ENCODE measurements at places on chromosomes 13 and 19.

DNA sequence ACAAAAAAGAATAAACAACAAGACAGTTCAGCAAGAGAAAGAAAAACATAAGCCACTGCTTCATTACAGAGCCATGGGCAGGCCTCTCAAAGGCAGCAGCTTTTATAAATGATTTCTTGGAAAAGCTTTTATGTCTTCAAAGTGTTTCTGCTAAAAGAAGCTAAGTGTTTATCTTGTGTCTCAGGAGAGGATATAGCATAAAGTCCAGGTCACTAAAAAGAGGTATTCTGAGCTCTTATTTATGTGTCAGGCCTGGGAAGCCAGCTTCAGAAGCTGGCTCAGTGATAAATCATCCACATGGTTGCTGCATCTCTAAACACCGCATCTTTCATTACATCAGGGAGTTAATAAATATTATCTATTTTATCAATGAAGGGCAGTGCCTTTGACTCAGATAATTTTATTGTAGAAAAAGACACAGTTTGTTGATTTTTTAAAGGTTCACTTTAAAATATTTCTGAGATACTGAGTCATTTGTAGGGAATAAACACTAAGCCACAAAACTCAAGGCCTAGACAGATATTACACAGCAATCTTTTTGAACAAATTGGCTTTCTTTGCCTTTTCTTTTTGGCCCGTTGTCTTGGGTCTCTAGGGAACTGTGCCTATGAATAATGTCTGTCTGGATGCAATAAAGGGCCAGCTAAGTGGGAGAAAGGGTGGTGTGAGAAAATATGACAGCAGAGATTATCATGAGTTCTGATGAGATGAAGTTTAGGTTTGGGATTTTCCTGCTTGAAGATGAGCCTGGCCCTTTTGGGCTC lies 1086.6 kb downstream of the UQCRFS1 start:
- no peak for DNase-seq

DNA sequence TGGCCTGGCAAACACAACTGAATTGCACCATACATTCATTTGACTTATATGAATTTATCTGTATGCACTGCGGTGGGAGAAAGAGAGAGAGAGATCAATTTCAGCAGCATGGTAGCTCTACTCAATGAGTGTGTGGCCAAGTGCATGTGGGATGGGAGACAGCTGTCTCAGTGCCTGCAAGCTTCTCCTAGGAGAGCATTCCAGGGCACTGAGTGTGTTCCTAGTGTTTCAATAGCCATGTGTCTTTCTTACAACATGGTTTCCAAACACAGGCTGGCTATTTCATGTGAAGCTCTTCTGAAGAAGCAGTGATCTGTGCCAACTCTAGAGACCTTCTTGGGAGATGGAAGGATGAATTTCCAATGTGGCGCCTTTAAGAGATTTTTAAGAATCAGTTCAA lies 43.5 kb downstream of the NEK5 start:
- DNase-seq, result peak; percentile 66

GRCh38 chr13:110338441-110339101 lies 31.5 kb downstream of the COL4A2 start:
- DNase-seq, result peak; percentile 50

- no peak for DNase-seq
Measured at GRCh38 chr19:13652810-13653590, 111.3 kb upstream of the MRI1 start.

DNA sequence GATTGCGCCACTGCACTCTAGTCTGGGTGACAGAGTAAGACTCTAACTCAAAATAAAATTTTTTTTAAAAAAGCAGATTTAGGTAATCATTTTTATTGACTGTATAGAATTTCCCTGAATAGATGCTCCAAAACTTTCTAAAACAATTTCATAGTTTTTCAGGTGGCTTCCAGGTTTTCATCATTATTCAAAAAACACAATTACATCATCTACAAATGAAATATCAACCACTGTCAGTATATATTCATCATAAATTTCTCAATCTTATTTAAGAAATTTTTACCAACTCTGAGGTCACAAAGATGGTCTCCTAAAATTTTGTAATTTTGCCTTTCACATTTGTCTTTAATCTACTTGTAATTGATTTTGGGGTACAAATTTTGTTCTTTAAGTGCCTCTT lies 48.1 kb downstream of the ZC3H13 start:
- DNase-seq, result no peak

- DNase-seq, result no peak
Measured at GRCh38 chr13:64662887-64663593, 2567.1 kb downstream of the PCDH9 start.

DNA sequence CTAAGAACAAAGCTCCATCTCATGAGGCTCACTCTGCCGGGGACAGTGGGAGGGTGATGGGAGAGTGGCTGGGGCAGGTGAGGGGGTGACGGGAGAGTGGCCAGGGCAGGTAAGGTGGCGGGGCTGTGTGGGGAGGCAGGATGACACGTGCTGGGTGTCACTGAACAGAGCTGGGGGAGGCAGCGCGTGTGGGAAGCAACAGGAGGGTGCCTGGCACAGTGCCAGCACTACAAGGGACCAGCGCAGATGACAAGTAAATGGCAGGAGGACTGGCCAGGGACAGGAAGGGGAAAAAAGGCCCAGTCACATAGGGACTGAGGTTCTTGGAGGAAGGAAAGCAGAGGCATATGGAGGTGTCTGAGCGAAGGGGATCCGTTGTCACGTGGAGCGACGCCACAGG lies 129.9 kb downstream of the RNF17 start:
- DNase-seq, result no peak

GRCh38 chr19:16612636-16613035 lies 15.4 kb downstream of the MED26 start:
- no peak for DNase-seq

GRCh38 chr13:39655041-39655568 lies 357 bp upstream of the COG6 start:
- no peak for DNase-seq

GRCh38 chr19:35629332-35629633 lies 447 bp downstream of the RBM42 start:
- DNase-seq, result no peak

DNA sequence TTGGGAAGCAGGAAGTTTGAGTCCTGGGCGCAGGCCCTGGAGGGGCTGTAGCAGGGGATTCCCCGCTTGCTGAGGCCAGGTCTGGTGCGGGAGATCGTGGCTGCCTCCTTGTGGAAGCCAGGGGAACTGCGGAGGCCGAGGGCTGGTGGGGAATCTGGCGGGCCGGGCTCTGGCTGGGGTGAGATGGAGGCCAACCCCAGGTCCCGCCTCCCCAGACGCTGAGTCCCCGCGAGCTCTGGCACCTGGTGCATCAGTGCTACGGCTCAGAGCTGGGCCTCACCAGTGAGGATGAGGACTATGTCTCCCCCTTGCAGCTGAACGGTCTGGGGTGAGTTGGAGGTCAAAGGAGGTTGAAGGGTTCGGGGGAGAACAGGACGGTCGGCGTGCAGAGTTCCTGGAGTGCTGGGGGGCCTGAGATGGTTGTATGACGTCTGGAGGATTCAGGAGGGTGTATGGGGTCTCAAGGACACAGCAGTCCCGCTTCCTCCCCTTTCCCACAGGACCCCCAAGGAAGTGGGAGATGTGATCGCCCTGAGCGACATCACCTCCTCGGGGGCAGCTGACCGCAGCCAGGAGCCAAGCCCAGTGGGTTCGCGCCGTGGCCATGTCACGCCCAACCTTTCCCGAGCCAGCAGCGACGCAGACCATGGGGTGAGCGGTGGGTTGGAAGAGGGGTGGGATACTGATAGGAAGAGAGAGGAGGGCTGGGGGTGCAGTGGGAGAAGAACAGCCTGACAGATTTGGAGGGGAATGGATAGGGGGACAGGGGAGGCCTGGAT lies 13.1 kb downstream of the GRAMD1A start:
- no peak for DNase-seq

- DNase-seq, result no peak
Measured at GRCh38 chr19:6540918-6541689, 10.3 kb downstream of the TNFSF9 start.

- DNase-seq, result no peak
Measured at GRCh38 chr19:17805427-17805826, 10.5 kb downstream of the B3GNT3 start.

DNA sequence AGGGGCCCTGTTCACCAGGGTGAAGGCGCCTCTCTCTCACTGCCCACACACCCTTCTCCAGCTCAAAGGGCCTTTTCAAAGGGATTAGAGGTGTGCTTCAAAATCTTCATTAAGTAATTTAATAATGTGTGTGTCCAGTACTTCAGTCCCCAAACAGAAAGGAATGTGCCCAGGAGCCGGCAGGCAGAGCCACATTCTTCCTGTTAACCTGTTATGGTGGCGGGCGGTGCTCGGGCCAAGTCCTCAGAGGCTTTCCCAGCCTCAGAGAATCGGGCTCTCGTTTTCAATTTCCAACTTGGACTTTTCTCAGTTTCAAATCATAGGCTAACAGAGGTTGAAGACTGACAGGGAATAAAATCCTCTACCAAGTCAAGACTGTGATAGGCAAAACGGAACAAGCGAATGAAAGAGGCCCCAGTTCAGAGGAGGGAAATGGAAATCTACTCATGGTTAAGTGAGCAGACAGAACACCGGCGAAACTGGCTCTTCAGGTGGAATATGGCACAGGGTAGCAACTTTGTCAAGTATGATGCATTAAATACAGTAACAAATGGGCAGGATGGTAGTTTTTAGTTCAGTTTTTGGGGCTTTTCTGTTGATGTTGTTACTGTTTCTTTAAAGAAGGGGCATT lies 68.6 kb downstream of the FOXO1 start:
- DNase-seq, result no peak

- no peak for DNase-seq
Measured at GRCh38 chr13:76822698-76823267, 63.4 kb downstream of the KCTD12 start.

- no peak for DNase-seq
Measured at GRCh38 chr13:104962411-104962810, 1573.1 kb downstream of the EFNB2 start.

DNA sequence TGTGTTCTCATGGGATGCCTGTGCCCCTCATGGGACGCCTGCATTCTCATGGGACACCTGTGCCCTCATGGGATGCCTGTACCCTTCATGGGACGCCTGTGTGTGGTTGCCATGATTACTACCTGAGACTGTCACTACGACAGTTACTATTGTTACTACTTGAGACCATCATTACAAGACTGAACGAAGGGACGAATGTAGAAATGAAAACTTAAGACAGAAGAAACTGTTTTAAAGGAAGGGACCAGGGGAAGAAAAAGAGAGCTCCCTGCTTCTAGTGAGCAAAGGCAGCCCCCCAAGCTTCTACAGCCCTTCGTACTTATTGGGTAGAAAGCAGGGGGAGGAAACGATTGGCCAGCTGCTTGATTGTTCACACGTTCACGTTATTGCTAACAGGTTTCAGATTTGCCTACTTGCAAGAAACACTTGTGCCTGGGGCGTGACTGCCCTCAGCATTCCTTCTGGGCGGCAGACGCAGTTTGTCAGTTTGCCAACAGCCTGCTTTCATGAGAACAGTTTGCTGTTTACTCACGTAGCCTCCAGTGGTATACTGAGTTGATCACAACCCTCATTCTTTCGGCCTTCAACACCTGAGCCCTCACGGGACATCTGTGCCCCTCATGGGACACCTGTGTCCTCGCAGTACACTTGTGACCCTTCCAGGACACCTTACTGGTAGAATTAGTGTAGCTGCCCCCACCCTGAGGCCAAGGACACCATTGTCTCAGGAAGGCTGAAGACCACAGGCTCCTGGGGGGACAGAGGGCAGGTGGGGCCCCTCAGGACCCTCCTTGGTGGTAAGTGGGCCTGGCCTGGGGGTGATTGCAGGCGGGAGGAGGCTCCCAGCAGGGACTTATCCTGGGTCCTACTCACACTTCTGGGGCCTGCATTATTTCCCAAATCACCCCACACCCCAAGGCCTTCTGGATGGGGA lies 2.5 kb upstream of the S1PR4 start:
- DNase-seq, result no peak

GRCh38 chr19:47492571-47493377 lies 8.8 kb upstream of the KPTN start:
- DNase-seq, result no peak

DNA sequence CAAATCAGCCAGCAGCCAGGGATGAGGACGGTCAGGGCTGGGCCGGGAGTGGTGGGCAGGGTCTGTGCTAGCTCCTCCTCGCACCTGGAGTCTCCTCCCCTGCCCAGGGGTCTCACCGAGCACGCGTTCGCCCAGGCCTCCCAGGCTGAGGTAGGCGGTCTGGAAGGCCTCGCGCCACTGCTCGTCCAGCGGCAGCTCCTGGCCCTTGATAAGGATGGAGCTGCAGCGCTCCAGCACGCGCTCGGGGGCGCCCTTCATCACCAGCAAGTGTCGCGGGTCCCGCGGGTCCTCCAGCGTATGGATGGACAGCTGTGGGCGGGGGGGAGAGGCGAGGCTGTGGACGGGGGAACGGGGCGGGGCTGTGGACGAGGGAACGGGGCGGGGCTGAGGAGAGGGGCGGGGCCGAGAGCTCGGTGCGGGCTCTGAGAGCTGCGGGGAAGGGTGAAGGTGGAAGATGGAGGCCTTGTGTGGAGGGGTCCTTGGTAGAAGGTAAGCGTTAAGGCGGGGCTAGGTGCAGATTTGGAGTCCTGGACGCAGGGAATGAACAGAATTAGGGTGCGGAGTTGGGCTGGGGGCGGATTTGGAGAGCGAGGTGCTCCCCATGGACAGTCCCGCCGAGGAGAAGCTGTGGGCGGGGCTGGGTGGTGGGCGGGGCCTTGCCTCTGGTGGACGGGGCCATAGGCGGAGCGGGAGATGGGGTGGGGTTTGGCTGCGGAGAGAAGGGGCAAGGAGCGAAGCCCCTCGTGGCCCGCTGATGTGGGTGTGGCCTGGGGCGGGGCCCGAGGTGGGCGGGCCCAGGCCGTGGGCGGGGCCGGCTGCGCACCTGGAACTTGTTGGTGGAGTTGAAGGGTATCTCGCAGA lies 5.7 kb downstream of the ATP4A start:
- DNase-seq, result no peak

- peak; percentile 98 for DNase-seq
Measured at GRCh38 chr13:20714563-20715329, 11.2 kb downstream of the IL17D start.

DNA sequence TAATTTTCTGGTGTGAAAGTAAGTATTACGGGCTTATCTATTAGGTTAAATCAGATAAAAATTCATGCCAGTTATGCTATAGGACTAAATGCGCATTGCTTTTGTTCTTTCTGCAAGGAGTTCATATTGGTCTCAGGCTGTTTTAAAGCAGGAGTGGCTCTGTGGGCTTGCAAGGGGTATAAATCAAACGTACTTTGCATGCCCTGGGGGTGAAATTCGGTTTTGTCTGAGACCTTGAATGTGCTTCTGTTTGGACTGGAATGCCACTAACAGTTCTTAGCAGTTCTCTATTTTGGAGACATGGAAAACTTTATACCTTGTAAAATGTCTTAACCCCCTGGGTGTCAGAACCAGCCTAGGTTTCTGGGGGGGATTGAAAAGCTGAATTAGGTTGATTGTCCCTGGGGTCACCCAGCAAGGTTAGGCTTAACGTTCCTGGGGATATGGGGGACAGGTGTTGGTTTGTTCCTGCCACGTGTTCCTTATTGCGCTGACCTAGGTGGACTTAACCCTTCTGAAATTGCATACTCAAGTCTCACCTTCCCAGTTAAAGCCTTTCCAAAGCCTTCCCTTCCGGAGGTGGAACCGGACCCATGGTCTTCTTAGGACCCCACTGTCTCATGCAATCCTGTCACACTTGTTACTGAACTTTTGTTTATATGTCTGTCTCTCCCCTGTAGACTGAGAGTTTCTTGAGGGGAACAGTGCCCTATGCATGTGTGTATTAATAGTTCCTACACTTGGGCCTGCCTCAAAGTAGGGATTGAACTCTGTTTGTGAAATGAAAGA lies 182.2 kb downstream of the LMO7 start:
- no peak for DNase-seq

- DNase-seq, result peak; percentile 79
Measured at GRCh38 chr13:32261567-32261966, 53.6 kb downstream of the ZAR1L start.

Measured in skeletal muscle cell (primary cell).